Kidney capillary endothelial cell (primary cell): ENCODE measurements at places on chromosomes 1 and 21.

- no peak for DNase-seq
Observed at GRCh38 chr21:34897828-34898227, 151.3 kb downstream of the RUNX1 start.

DNA sequence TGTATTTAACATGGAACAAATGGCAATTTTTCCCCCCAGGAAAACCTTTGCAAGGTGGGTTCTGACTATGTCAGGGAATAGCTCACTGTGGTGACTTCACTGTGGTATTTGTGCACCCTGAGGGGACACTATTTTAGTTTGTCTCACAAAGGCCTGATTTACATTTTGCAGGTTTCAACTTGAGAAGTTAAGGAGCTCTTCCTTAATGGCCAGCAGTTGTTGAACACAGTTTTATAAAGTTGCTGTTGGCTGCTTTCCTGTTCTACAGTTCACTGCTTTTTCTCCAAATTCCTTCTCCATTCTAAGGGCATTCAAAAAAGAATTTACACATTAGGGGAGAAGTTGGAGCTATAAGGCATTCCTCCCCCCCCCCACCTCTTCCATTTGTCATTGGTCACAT lies 4.6 kb downstream of the LAMC1 start:
- no peak for DNase-seq

- no peak for DNase-seq
Observed at GRCh38 chr1:41164727-41165126, 77.4 kb downstream of the SCMH1 start.

- DNase-seq, result no peak
Observed at GRCh38 chr21:39613041-39613934, 548 bp downstream of the B3GALT5 start.

DNA sequence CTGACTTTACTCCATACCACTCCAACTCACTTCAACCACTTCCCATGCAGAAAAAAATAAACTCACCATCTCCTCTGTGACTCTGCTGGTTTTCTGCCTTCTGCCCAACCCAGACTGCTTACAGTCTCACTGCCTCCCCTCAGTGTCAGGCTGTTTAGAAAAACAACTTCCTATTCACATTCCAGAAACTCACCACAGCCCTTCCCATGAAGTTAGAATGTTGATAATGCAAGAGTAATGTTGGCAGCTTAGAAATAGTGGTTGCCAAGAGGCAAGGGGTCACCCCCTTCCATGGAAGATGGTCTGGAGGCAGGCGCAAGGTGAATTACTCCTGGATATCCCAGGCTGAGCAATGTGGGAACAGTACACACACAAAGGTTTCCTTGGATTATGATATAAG lies at the start of gene SELP:
Gene SELP (minus strand): TSS at position 119 of the 400 bp plus-strand sequence. CDS start 50 bp downstream, at position 69.
- no peak for DNase-seq

- DNase-seq, result no peak
Observed at GRCh38 chr21:35579520-35580293, 480.6 kb downstream of the SETD4 start.

DNA sequence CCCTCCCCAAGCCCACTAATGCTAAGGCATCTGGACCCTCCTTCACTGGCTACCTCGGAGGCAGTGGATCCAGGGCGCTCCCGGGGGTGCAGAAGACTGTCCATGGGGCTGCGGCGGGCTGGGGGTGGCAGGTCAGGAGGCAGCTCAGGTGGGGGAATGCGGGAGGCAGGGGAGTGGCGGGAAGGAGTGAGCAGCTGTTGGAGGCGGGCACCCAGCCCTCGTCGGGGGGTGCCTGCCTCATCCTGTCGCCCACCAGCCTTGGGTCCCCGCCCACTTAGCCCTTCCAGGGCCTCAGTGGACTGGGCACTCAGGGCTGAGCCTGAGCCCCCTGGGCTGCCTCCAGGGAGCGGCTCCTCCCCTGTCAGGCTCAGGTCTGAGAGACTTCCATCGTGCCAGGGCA lies 10.7 kb upstream of the GATAD2B start:
- no peak for DNase-seq

GRCh38 chr21:19122356-19122755 lies 718.8 kb upstream of the TMPRSS15 start:
- DNase-seq, result no peak
